ENCODE measurements at places on chromosomes 12 and 14.
A peak's percentile ranks its signal among the peaks of the same experiment; 100 is the strongest.

DNA sequence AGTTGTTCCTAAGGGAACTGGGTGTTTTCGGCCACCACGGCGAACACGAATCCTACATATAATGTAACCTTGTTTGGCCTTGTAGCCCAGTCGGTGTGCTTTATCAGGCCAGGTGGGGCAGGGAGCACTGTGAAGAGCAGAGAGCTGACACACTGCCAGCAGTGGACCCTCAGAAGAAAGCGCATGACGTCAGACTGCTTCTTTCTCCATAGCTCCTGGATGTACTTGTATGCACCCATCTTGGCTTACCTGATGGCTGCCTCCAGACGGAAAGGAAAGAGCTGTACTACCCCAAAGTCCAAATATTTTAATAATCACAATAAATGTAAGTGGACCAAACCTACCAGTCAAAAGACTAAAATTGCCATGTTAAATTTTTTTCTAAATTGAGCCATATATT, 31.3 kb upstream of the GSC start:
- DNase-seq = no peak

DNA sequence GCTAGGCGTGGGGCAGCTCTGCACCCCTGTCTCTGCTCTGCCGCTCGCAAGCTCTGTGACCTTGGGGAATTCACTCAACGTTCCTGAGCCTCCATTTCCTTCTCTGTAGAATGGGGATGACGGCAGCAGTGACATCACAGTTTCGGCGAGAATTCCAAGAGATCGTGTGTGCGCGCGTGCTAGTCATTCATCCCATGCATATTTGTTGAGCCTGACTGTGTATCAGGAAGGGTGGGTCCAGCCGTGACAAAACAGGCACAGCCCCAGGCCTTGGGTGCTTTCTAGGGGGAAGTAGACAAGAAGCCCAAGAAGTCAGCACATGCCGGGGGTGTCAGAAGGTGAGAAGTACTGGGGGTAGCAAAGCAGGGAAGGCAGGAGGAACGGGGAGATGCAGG, 145.6 kb upstream of the NCOR2 start:
- no peak for DNase-seq

DNA sequence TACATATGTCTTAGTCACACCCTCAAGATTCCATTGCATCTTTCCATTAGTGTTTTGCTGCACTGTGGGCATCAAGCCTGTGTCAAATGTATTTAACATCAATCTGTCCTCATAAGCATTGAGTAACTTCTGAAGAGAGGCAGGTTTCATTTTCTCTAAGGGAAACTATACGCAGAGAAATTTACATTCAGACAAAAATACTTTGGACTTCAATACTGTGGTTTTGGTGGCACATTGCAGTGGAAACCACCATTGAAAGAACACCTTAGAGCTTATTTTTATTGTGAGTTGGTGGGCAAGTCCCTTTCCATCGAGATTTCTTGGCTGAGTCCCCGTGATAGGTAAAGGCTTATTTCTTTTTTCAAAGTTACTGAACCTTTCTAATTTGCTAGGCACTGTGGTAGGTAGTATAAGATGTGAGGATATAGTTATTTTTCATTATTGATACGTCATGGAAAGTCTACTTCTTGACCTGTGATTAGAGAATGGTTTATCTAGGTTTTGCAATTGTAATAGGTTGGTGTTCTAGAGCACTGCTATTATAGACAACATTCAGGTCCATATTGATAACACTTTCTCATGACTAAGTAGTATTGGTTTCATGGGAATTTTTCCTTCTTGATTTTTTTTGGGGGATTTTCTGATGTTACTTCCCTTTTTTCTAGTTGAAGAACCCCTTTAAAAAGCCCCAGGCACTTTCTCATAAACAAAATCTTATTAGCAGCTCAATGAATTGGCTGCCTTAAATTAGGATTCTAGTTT, 81.9 kb downstream of the CFAP54 start:
- DNase-seq = no peak

DNA sequence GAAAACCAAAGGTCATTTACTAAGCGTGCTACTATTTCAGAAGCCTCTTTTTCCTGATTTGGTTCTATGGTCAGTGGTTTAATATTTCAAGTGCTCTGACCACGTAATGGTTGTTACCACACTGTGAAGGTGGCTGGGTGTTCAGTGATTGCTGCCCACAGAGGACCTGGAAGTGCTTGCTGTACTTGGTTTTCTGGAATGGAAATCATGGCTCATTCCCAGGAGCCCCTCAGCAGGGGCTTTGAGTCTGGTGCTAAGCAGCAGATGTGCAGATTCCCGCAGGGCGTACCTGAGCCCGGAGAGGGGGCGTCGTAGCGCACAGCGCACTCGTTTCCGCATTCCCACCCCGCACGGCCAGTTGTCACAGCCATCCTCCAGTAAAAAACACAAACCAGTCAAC, 50.5 kb downstream of the TRAF3 start:
- DNase-seq = no peak

DNA sequence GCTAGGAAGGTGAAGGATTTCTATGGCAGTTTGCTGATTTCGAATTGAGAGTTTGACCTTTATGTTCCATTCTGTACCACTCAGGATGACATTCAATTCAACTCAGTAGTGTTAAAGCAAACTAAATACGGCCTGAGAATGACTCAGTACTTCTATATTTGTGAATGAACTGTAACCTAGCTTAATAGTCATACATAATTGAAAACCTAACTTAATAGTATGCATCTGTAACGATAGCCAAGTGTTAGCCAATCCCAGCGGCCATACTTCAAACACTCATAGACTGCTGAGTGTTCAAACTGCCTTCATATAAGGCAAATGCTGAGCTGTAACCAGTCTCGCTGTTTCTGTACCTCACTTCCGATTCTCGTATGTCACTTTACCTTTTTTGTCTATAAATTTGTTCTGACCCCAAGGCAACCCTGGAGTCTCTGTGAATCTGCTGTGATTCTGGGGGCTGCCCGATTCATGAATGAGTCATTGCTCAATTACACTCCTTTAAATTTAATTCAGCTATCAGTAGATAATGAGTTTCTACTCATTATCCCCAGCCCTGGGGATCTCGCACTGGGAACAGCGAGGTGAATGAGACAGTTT, 98.5 kb upstream of the SLC24A4 start:
- DNase-seq = no peak

DNA sequence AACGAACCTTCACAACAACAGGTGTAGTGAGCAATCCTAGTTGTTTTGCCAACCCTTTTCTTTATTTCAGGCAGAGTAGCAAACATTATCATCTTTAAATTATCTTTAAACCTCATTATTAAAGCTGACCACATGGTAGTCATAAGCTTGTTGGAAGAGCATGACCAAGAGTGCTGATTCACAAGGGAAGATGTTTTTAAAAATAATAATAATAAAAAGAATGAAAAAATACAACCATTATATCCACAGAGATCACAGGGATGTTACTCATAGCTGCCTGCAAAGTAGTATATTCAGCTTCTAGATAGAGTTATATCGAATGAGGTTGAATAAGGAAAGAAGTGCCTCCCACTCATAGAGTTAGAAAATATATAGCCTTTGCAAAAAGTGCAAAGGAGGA, 101.0 kb upstream of the FLRT2 start:
- no peak for DNase-seq

- no peak for DNase-seq
Observed at GRCh38 chr12:3655328-3655900, 97.5 kb downstream of the CRACR2A start.

- no peak for DNase-seq
Observed at GRCh38 chr12:26786865-26787514, 46.0 kb downstream of the ITPR2 start.

DNA sequence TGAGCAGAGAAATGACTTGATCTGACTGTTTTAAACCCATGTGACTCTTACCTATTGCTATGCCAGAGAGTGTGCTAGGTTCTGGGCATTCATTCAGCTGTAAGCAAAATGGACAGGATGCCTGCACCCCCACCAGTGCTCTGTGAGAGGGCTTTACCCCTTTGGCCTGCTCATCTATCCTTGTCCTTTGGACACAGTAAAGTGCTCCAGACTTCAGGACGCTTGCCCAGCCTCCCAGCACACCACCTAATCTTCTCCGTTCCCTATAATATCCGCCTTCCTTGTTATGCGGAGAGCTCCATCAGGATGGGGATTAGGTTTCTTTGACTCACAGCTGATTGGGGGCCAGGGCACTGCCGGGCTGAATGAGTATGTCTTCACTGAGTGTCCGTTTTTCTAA, 4.4 kb upstream of the ZNF839 start:
- no peak for DNase-seq

DNA sequence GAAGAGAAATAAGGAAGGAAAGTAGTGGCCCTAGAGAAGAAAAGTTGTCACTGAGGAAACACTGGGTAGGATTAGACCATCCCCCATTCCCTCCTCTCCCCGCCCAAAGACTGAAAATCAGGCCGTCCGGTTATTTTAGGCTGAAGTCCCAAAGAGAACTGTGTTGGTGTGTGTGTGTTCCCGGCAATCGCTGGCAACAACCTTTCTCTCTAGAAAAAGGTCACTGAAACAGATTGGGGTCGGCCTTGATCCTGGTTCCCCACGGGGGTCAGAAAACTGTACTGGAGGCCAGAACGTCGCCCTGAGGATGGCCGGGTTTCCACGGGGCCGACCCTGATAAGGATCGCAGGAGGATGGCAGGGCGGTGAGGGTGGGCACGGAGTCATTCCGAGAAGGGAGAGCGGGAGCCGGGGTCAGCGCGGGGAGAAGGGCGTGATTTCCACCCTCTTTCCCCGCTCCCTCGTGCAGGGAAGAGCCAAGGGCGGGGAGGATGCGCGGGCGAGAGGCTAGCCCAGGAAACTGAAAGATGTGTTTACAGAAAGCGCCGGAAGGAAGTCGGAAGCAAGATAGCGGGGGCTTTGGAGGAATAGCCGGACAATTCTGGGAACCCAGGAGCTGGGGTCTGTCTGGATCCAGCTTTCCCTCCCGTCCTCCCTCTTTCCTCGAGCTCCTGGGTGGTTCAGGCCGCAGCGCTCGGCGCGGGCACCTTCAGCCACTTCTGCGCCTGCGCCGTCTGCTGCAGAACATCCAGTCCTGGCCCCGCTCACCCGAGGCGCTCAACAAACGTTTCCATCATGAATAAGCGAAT, 25.3 kb upstream of the SPTLC2 start:
- peak; percentile 44 for DNase-seq

- DNase-seq = no peak
Observed at GRCh38 chr12:69240631-69240995, 1.2 kb downstream of the CPSF6 start.

DNA sequence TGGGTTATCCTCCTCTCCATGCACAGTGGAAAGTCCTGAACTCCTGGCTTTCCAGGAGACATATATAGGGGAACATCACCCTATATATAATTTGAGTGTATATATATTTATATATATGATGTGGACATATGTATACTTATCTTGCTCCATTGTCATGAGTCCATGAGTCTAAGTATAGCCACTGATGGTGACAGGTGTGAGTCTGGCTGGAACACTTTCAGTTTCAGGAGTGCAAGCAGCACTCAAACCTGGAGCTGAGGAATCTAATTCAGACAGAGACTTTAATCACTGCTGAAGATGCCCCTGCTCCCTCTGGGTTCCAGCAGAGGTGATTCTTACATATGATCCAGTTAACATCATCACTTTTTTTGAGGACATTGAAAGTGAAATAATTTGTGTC, 4.4 kb downstream of the SSTR1 start:
- no peak for DNase-seq

- DNase-seq = no peak
Observed at GRCh38 chr12:42770261-42770660, 180.7 kb upstream of the PRICKLE1 start.

DNA sequence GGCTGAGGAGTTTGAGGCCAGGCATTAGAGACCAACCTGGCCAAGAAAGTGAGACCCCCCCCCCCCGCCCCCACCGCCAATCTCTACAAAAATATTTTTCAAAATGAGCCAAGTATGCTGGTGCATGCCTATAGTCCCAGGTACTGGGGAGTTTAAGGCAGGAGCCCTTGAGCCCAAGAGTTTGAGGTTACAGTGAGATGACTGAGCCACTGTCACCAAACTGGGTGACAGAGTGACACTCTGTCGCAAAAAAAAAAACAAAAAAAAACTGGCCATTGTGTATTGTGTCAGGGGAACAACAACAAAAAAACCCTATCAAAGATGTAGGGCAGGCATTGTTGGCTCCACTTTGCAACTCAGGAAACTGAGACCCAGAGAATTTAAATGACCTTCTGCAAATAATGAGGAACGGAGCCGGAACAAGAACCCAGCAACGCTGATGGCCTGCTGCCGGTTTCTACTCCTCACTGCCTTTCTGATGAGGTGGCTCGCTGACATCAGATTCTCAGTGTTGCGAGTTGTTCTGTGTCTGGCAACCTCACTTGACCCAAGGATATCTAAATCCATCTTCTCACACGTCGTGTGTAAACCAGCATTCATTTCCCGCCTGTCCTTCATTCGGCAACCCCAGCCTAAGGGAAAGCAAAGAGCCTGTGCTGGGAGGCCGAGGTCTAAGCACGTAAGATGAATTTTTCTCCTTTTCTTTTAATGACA, 195.2 kb upstream of the CRY1 start:
- no peak for DNase-seq

DNA sequence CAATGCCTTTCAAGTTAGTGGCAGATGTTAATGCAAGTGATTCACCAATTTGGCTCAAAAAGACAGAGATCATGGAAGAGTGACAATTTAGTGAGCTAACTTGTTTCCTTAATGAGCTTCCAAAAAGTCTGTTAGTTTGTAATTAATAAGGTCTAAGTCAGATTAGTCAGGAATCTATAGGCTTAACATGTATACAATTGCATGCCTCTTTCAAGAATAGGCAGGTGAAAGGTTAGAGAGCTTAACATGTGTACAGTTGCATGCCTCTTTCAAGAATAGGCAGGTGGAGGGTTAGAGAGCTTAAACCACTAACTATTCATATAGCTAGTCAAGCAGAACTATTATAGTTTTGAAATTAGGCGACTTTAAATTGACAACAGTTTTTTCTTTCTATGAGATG, 663.8 kb downstream of the C12orf50 start:
- DNase-seq = no peak

DNA sequence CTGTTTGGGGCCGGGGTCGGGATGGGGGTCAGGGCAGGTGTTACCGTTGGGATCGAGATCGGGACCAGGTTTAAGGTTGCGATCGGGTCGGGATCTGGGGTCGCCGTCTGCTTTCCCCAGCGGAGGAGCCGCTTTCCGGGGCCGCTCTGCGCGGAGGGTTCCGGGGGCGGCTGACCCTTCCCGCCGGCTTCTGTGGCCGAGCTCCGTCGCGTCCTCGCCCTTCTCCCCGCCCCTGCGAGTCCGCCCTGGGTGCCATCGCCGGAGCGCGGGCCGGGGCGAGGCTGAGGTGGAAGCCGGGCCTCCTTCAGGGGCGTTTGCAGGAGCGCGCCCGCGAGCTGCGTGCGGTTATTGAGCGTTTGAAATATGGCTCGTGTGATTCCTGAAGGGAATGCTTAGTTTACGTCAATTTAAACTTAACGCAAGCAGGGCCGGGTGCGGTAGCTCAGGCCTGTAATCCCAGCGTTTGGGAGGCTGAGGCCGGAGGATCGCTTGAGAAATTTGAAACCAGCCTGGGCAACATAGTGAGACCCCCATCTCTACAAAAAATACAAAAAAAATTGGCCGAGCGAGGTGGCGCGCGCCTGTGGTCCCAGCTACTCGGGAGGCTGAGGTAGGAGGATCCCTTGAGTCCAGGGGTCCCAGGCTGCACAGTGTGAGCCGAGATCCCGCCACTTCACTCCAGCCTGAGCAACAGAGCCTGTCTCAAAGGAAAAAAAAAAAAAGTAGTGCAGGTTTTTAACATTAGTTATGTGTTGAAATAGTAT, 620 bp downstream of the PGAM5 start:
- no peak for DNase-seq

- DNase-seq = peak; percentile 46
Observed at GRCh38 chr12:58920102-58920960, at the start of gene LRIG3. Gene LRIG3 (minus strand): TSS chr12:58920504. CDS start chr12:58920235, 269 bp downstream.

GRCh38 chr12:66668311-66668710, 10.6 kb downstream of the GRIP1 start:
- no peak for DNase-seq

GRCh38 chr12:61011767-61012423, 1248.3 kb upstream of the USP15 start:
- DNase-seq = no peak
